ENCODE measurements at places on chromosomes 3 and 15. TPM values are rescaled to one million over a fixed set of nuclear protein-coding genes. Genes with fewer than 3 reads are reported as not detected.

The SAXO2 gene
- 2.2 TPM for polyA plus RNA-seq

The HIGD2B gene
- not detected for polyA plus RNA-seq

DNA sequence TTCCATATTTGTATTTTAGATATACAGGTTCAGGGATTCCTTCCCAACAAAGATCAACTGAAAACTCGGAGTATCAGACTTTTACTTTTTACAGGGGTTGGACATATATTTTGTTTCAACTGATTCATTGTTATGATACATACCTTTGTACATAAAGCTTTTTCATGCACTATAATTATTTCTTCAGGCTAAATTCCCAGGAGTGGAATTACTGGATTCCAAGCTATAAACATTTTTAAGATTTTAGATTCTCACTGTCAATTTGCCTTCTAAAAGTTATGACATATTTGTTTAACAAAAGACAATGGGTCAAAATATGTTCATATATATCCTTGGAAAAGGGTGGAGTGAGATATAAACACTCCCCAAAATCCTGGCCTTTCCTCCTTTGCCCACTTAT lies 449.0 kb downstream of the PDCD6IP start:
- no peak for DNase-seq

GRCh38 chr3:130243808-130244207 lies 101.7 kb upstream of the COL6A5 start:
- no peak for DNase-seq

The CPN2 gene
- polyA plus RNA-seq = not detected

The GRIP2 gene
- polyA plus RNA-seq = 0.01 TPM

DNA sequence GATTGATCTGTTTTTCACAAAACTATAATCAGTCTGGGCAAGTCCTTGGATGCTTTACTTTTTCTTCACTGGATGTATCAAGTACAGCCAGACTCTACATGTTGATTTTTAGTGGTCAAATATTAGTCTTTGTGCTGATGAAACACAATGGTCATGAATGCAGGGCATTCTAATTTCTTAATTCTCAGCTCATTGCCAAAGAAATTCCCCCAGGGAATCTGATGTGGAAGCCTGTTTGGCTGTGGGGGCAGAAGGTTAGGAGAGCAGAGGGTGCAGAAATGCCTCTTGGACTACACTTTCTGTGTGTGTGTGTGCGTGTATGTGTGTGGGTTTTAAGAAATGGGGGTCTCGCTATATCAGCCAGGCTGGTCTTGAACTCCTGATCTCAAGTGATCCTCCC lies 48.7 kb upstream of the HACD2 start:
- no peak for DNase-seq
